ENCODE measurements at places on chromosomes 7 and 10.

GRCh38 chr7:41744161-41744560 lies 41.3 kb upstream of the INHBA start:
- DNase-seq, result no peak

GRCh38 chr10:119536508-119537025 lies 6.0 kb downstream of the RGS10 start:
- DNase-seq, result no peak

DNA sequence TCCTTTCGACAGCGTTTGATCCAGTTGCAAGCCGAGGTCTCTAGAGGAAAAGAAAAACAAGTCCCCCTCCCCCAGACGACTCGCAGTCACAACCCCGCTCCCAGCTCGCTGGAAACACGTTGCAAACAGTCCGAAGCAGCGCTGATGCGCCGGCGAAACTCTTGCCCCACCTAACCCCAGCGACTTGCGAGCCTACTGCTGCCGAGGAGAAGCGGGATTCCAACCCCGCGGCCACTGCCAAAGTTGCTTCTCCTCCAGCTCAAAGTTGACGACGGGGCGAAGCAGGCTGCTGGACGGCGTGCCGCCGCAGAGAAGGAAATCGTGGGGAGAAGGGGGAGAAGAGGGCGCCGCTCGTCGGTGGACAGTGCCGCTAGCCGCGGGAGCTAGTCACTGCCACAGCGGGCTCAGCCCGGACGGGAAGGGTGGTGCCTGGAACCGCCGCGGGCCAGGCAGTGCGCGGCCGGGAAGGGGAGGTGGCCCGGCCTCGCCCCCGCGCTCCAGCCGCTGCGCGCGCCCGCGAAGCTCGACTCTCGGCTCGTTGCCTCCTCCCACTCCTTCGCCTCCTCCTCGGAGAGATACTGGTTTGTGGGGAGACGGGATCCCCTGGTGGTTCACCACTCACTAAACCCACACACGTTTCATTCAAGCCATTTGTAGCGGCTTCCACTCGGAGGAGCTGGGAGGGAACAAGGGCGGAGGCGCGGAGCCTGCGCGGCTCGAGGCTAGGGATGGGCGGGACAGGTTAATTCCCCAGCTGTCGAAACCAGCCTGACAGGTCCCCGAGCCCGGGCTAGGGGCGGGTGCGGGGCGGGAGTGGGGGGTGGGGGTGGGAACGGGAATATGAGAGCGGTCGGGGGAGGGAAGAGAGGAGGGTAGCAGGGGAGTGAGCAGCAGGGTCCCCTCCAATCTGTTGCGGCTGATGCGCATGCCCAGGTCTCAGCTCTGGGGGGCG lies at the start of gene GPR37:
GPR37 (minus strand) TSS at position 392 of the 952 bp plus-strand sequence. CDS start 816 bp downstream, outside the sequence.
- DNase-seq, result peak; percentile 57

DNA sequence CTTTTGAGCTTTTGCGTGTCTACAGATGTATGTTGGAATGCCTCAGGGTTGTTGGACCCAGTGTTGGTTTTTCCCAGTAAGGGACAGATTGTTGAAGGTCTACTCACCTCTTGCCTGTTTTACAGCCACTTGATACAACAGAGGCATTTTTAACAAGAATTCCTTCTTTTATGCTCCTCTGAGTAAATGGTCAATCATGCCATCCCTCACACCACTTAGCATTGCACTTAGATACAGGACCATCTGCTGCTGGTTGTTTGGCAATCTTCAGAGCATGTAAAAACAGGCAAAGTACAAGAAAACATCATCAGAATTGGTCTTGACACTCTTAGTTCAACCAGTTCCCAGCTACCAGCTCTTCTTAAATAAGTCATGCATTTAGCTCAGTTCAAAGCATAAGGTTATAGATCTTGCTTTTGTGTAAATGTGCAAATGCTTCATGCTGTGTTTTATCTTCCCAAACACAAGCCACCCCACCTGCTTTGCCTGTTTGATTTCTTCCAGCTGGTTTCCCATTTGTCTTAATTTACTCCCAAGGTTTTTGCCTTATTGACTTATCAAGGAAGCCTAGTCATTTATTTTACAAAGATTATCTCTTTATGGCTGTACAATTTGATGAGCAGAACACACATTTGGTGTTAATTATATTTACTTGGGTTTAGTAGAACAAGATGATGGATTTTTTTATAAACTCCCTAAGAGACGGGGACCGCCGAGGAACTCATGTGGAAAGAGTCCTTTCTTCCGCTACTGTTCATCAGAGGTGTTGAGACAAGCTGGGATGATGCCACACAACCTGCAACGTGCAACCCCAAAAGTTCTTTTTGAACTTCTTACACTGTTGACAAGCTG lies 136.6 kb downstream of the AHR start:
- DNase-seq, result no peak

GRCh38 chr7:142745745-142746144 lies 3.5 kb upstream of the PRSS1 start:
- no peak for DNase-seq

DNA sequence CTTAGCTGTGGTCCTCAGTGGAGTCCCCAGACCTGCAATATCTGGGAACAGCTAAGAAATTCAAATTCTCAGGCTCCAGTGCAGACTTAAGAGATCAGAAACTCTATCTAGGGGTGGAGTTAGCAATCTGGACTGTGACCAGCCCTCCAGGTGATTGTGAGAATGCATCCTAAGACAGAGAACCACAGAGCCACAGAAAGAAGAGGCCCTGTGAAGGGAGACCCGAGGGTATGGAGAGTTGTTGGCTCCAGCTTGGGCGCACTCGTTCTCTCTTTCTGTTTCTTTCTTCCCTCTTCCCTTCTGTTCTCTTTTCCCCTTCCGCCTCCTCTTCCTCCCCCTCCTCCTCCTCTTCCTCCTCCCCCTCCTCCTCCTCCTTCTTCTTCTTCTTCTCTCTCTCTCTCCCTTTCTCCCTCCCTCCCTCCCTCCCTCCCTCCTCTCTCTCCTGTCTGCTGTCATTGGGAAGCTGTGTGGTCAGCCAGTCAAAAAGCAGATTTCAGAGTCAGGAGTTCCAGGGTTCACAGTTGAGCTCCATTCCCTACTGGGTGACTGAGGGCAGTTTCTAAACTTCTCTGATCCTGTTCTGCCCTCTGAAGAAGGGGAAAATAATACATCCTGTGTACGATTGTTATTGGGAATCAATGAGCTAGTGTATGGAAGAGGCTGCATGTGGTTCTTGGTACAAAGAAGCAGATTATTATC lies 62.1 kb upstream of the STEAP1B start:
- DNase-seq, result no peak

DNA sequence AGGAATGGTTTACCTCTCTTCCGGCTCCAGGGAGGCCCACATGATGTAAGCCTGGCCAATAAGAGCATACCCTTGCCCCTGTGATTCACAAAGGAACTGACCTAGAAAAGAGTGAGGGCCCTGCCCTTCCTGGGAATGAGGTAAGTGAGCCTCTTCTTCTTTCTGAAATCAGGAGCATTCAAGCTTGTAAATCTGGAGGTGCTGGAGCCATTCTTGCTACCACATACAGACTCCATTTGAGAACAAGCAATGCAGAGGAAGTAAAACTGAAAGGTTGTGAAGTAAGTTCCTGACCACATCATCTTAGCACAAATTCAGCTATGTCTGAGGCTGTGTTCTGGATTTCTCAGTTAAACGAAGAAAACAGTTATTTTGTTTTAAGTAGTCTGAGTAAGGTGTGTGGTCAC lies 132.2 kb downstream of the CD36 start:
- DNase-seq, result no peak

- DNase-seq, result no peak
Measured at GRCh38 chr7:77438131-77438530, 22.0 kb upstream of the GSAP start.

GRCh38 chr7:151806952-151807775 lies 69.8 kb downstream of the PRKAG2 start:
- DNase-seq, result no peak

GRCh38 chr10:10492420-10492819 lies 525.3 kb upstream of the CELF2 start:
- no peak for DNase-seq

DNA sequence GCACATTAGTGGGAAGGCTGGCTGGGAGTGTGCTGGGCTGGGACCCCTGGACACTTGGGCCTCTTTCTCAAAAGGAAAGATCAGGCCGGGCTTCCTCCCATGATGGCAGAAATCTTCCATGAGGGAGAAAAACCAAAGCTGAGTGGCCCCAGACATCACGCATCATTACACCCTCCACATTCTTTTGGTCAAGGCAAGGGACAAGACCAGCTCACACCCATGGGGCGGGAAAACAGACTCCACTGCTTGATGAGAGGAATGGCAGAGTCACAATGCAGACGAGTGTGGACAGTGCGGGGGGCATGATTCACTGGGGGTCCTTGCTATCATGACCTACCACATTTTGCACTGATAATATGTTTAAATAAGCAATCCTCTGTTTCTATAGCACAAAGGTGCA lies 73.3 kb downstream of the CREB3L2 start:
- DNase-seq, result no peak

DNA sequence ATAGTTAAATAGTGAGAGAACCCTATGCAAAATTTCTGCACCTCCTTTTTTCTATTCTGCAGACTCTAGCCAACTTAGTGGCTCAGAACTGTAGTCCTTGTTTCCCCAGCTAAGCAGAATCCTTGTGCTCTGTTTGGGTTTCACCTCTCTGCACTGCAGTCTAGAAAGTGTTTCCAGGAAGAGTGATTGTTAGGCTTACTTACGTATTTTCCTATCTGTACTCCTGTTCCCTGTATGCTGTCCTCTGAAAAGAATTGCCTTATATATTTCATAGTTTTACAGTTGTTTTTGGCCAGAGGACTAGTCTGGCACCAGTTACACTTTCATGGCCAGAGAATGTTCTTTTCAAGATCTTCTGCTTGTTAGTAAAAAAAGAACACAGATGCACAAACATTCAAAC lies 154.6 kb upstream of the POT1 start:
- DNase-seq, result no peak

GRCh38 chr7:111708072-111708471 lies 145.8 kb upstream of the IMMP2L start:
- no peak for DNase-seq

DNA sequence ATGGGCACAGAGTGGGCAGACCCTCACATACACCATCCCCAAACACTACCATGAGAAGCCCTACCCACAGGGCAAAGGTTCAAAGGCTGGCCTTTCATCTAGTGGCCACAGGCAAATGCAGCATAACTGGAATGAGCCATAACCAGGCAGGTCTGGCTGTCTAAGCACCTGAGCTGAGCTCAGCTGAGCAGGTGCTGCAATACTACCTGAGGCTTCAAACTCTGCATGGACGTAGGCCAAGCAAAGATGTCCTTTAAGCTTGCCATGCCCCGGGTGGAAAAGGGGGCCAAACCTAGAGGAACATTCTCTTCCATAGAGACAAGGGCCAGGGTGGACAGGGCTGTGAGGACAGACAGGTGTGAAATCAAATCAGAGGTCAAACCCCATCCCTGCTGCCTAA lies 65.3 kb upstream of the CAMK2B start:
- DNase-seq, result no peak

- DNase-seq, result no peak
Measured at GRCh38 chr7:24716480-24717246, 40.6 kb downstream of the GSDME start.

DNA sequence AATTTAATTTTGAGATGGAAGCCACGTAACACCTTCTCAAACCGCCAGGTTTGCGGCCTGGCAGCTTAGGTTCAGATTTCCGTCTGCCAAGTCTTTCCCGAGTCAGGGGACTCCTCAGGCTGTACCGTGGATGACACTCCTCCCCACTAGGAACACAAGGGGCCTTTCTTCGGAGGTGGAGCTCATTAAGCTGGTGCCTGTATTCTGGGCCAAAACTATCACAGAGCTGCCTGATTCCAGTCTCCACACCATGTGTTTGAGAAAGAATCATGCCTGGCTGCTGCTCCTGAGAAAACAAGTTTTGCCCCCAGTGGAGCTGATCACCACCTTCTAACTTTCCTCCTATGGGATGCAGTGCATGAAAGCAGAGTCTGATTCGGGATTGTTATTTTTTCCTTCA lies 44.8 kb downstream of the TMEM209 start:
- no peak for DNase-seq

GRCh38 chr7:75887669-75888369 lies 9.0 kb downstream of the RHBDD2 start:
- no peak for DNase-seq

DNA sequence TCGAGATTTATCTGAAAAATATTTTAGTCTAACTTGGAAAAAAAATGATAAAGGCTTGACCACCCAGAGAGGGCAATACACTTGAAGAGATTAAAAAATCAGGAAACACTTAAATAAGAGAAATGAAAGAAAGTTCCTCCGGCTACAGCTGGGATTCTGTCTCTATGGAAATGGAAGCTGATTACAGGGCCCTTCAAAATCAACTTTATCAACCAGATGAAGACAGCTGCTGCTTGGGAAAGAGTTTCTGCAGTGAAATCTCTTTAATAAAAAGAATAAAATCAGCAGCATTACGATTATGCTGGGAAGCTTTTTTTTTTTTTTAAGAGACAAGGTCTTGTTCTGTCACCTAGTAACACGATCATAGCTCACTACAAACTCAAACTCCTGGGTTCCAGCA lies 4.5 kb downstream of the RSU1 start:
- DNase-seq, result no peak

DNA sequence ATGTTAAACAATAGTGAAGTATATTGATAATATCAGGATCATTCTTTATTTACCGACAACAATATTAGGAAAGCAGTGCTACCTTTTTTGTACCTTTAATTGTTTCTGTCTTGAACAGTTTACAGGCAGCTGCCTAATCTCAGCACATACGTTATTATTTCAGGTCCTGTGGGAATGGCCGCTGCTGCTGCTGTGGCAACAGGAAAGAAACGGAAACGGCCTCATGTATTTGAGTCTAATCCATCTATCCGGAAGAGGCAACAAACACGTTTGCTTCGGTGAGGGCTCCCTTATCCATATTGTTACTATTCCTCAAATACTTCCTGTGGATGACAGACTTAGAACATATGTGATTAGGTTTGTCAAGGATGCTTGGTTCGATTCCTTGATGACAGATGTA lies 59.7 kb downstream of the NRF1 start:
- no peak for DNase-seq

DNA sequence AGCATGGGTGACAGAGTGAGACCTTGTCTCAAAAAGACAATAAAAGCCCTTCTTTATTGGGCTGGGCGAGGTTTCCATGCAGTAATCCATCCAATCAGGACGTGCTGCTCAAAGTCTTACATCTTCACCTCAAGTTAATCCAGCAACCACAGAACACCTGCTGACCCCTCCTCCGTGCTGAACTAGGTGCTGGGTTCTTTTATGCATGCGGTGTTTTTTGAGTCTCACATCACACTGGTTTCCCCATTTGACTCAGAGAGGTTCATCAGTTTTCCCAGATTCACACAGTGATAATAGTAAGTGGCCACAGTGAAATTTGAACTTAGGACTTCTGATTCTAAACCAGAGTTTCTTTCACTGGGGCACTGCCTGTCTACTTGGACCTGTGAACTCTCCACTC lies 58.3 kb upstream of the GTF2I start:
- DNase-seq, result no peak

DNA sequence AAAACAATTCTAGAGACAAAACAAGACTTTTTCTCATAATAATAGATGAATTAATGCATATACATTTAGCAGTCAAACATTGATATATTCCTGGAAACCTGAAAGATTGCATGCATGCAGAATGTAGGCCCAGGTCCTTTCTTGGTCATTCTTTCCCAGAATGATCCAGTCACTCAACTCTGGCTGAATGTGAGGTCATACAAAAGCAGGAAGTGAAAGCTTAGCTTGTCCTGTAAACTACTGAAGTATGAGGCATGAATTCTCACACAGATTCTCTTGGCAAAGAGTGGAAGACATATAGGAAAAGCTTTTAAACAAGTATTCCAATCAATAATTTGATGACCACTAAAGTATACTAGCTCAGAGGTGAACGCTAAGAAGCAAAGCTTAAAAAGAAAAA lies 253.9 kb downstream of the PPP1R3A start:
- no peak for DNase-seq

All from left kidney (tissue), 8 donors.